ENCODE measurements at places on chromosomes 7 and 10.

- no peak for DNase-seq
These were observed 26.8 kb downstream of the BET1 start for GRCh38 chr7:93977211-93977950.

- peak; percentile 8 for DNase-seq
These were observed 99.2 kb downstream of the VOPP1 start for GRCh38 chr7:55472928-55473725.

DNA sequence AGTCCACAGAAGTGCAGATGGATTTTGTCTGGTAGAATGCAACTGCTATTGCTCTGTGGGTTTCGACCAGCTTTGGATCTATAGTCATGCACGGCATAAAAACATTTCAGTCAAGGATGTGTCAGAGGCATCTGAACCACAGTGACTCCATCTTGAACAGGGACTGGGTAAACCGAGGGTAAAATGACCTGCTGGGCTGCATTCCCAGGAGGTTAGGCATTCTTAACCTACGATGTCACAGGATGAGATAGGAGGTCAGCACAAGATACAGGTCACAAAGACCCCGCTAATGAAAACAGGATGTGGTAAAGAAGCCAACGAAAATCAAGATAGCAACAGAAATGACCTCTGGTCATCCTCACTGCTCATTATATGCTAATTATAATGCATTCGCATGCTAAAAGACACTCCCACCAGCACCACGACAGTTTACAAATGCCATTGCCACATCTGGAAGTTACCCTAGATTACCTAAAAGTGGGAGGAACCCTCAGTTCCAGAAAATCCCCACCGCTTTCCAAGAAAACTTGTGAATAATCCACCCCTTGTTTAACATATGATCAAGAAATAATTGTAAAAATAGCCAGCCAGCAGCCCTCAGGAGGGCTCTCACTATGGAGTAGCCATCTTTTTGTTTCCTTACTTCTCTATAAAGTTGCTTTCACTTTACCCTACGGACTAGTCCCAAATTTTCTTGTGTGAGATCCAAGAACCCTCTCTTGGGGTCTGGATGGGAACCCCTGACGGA, 50.7 kb upstream of the CPXM2 start:
- DNase-seq: no peak

DNA sequence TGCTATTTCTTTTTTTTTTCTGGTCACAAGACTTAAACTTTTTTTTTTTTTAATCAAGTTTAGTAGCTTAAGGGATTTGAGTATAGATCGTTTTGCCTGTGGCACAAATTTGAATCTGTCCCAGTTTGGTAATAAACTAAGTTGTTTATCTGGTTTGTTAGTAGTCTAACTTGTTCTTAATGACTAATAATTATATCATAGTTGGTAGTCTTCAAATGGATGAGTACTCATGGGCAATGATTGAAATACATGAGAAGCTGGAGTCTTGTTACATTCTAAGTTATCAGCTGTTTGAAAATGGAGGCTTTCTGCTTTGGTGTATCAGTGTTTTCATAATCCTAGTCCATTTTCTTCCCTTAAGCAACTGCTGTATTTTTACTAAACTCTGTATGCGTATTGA, 12.3 kb downstream of the BTAF1 start:
- DNase-seq: no peak

- no peak for DNase-seq
These were observed 39.5 kb upstream of the FOXK1 start for GRCh38 chr7:4642468-4643203.

- DNase-seq: no peak
These were observed 10.1 kb downstream of the GPR146 start for GRCh38 chr7:1054438-1054837.

- DNase-seq: no peak
These were observed 275.5 kb upstream of the DGKB start for GRCh38 chr7:15178065-15178464.

DNA sequence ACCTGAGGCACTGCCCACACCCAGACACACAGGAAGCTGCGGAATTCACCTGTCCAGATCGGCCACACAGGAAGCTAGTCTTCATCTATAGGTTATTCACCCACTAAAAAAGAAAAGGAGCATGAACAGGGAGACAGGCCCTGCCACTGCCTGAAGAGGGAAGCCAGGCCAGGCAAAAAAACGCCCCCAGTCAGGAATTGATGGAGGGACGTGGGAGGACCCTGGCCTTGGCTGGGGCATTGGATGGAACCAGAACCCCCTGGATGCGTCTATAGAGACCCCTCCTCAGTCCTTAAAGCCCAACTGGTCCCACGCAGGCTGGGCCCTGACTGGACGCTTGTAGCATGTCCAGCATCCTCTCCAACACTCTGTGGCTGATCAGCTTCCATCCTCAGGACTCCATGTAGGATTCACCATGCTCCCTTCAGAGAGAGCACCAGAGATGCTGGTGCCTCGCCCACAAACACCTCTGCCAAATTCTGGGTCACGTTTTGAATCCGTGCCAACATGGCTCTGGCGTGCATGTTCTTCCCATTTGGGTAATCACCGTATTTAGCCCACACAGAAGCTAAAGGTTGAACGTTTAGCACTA, 259.3 kb upstream of the TCERG1L start:
- DNase-seq: no peak

DNA sequence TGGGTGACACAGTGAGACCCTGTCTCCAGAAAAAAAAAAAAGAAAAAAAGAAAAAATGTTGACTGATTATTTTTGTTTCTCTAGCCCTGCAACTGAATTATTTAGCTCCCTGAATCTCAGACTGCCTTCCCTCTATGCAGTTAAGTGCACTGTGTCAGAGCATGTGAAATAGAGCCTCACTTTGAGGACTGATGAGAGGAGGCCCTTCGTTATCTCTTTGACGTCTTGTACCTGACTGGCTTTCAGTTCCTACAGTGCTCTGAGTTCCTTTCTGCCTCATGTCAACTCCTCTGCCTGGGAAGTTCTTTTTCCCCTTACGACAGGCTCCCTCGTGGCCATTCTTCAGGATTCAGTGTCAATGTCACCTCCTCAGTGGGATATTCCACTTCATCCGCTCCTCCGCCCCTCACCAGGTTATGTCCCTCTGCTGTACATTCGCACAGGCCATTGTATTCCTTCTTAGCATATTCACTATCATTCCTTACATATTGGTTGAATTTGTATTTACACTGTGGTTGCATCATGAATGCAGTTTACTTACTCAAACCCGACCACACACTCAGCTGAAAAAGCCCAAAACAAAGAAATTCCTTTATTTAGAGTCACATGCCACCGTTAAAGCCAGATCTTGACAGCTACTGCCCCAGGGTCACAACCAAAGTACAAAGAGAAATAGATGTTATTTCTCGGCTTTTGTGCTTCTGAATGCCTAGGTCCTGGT, 18.1 kb upstream of the CAMK2G start:
- no peak for DNase-seq

- DNase-seq: peak; percentile 75
These were observed 290.7 kb downstream of the CCDC3 start for GRCh38 chr10:12710594-12711349.

DNA sequence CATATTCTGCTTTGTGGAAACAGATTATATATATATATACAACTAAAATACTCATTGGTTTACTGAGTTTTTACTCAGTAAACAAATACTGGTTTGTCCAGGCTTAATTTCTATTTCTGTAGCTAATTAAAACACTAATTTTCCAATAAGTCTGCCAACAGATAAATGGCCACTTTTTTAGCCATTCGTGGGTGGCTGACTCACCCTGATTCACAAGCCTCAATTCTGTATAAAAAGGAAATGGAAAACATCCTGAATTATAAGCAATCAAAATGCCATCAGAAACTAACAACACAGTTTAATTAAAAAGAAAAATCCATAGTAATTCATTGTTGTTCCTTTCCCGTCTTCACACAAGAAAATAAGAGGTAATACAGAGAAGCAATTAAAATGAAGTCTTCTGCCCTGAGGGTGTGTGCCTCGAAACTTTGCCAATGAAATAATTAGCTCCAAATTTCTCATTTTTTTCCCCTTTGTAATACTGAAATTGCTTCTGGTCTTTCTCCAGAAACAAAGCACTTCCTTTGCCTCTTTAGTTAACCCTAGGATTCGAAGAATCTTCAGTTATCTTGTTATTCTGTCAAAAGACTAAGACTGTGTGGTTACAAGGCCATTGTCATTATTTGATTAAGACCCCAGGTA, 118.7 kb upstream of the PTN start:
- DNase-seq: no peak

GRCh38 chr10:75679536-75679935, 248.1 kb downstream of the LRMDA start:
- no peak for DNase-seq

DNA sequence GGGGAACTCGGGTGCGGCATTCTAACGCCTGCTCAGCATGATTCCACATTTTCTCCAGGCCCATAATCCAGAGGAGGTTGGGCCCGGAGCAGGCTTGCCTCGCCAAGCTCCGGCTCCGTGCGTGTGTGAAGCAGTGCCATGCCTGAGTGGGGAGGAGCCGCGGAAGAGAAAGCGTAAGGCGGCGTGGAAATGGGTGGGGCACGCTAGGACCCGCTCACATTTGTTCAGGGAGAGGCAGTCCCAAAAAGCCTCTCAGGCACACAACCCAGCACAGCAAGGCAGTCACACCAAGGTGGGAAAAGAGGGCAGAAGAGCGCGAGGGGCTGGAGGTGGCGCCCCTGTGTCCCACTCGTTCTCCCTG, 695 bp upstream of the VDAC2 start:
- peak; percentile 82 for DNase-seq

DNA sequence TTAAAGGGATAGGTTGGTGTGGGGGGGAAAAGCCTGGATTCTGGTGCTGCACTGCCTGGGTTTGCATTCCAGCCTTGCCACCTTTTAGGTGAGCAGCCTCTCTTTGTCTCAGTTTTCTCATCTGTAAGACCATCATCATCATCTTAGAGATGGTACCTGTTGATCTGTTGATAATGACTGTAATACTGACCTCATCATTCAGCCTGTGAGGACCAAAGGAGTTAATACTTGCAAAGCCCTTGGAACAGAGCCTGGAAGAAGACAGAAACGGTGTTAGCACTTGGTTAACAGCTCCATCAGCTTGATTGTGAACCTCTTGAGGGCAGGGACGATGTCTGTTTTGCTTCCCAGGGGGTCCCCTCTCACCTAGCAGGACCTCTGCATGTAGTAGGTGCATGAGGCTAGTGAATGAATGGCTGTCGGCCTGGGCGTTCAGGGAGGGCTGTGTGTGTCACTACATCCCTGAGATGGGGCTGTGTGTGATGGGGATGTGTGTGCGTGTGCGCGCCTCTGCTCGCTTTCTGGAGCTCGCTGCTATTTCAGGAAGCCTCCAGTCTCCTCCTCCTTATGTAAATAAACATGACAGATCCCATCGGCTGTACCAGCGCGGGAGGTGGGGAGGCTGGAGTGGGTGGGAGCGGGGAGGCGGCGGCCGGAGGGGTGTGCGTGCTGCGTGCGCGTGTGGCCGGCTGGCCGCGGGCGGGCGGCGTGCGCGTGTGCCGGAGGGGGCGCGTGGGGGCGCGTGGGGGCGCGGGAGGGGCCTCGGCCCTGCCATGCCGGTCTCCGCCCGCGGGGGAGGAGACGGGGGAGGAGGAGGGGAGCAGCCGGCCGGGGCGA, 61.2 kb downstream of the NEURL1 start:
- DNase-seq: no peak

DNA sequence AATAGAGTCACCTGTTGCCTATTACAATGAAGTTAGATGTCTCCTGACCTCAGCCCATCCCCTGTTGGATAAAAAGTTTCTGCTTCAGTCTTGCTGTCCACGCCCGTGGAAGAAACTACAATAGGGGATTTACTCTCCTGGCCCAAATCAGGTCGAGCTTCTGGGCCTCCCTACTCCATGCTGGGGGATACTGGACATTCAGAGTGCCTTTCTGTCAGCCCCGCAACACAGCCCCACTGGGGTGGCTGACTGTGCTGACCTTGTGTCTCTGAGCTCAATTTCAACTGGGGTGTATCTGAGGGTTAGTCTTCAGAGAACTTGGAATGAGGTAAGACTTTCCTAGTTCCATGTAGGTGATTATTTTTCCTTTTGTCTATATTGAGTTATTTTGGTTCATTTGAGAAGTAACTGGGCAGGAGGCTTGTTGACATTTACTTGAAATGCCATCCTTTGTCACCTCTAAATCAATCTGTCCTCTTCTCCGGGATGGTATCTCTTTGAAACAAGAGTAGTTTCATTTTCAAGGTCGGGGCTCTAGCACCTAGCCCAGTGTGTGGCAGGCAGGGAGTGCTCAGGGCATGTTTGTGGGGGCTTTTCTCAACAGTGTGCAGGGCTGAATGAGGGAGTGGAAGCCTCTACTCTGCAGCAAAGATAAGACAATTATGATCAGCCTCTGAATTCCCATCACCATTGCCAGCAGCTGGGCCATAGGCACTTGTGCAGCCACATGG, 17.7 kb upstream of the CXCL12 start:
- DNase-seq: no peak

DNA sequence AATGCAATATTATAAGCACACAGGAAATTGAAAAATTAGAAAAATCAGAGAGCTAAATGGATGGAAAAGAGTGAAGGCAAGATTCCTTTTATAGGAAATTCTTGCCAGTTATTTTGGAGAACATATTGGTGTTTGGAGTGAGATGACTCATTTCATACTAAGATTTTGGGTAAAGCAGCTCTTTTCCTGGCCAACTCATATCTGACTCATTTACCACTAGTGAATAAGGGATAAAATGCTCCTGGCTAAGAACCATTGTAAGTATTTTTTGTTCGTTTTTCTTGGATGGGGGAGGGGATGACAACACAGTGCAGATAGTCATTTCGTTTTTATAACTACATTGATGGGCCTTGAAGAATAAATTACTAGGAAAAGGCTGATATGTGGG, 139.3 kb downstream of the TWIST1 start:
- DNase-seq: no peak

DNA sequence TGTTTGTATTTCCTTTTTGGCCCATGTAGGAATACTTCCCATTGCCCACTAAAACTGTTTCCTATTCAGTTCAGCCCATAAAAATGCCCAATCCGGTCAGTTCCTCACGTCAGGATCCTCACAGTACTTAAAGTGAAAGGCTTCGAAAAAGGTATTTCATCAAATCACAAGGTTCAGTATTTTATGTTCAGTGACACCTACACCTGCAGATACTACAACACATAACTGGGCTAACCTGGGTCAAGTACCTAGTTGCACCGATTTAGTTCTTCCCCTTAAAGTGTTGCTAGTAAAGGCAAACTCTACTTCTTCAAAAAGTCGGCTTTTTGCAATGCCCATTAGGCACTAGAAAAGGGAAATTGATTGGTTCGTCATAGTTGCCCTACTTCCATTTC, 1.1 kb downstream of the SNX13 start:
- DNase-seq: no peak

GRCh38 chr7:50858528-50859245, 76.0 kb upstream of the GRB10 start:
- DNase-seq: no peak

- DNase-seq: no peak
These were observed 23.3 kb downstream of the NEUROG3 start for GRCh38 chr10:69549959-69550358.

- DNase-seq: no peak
These were observed 237.3 kb downstream of the DGKI start for GRCh38 chr7:137609500-137609899.

- DNase-seq: no peak
These were observed 31.3 kb upstream of the ZNF273 start for GRCh38 chr7:64871761-64872160.

Data from CD4-positive, alpha-beta T cell treated with Interleukin-4 for 4 hours (primary cell).